ENCODE measurements at places on chromosomes 12 and 14.

- no peak for DNase-seq
These were observed 369.3 kb downstream of the NUAK1 start for GRCh38 chr12:105769486-105769885.

DNA sequence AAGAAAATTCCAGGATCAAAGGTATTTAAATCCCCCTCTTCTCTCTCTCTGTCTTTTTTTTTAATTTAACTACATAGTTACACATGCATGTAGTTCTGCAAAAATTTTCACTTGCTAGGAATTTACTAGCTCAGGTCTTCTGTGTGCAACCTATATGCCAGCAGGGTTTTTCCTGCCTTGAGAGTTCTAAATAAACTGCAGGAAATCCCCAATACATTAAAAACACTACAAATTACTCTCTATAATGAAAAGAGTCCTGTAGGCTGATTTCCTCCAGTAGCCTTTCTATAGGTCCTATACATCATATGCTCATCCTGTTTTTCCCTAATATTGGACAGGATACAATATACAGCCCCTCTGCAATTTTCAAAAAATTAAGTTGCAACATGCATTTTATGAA lies 27.7 kb upstream of the ATXN7L3B start:
- peak; percentile 86 for DNase-seq

DNA sequence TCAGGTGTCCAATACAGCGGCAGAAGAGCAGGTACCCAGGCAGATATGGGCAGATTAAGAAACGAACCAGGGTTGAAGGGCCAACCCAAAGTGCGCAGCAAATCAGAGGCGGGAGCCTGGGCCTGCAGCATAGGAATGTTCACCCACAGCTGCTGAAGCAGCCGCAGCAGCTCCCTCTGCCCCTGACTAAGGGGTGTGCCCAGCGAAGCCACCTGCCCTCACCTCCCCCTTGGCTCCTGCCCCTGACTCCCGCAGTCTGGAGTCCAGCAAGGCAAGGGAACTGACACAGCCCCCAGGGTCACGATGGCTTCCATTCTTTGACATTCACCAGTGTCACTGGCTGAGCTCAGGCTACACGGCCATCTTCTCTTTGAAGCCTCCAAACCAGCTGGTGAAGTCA lies 27.3 kb upstream of the ZFP36L1 start:
- DNase-seq = no peak

- DNase-seq = no peak
These were observed 138.4 kb downstream of the ATP23 start for GRCh38 chr12:58079806-58080205.

GRCh38 chr12:14264778-14265177 lies 100.7 kb upstream of the ATF7IP start:
- peak; percentile 98 for DNase-seq

DNA sequence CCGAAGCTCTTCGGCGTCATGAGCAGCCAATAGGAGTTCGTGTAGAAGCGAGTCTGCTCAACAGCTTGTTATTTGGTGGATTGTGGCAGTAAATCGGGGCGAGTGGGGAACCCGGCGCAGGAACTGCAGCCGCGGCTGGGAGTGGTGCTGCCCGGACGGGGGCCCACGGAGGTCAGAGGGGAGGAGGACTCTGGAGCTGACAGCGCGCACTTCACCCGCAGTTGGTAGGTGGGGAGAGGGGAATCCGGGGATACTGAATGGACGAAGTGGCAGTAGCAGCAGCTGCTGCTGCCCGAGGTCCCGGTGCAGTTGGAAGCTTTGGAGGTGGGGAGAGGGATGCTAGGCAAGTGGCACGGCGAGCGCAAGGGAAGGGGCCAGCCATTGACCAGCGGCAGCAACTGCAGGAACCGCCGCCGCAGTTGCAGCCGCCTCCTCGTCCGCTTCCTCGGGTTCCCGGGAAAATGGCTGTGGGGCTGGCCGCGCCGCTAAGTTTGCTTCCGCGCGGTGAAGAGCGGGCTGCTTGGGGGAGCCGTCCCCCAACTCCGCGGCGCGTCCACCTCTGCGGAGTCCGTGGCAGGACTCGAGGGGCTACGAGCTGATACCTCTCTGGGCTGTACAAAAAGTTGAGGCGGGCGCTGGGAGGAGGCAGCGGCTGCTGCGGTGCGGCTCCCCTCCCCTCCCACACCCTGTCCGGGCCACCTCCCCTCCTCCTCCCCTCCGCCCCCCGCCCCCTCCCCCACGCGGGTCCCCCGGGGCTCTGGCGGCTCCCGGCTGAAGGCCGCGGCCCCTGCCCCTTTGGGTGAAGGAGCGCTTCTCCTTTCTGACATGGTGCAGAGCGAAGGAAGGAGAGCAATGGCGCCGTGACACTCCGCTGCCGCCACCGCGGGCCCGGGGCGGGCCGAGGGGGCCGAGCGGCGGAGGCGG lies at the start of gene ARID4A:
TSS of gene ARID4A (plus strand) at position 79 of the 924 bp plus-strand sequence. CDS start 1,300 bp downstream, outside the sequence.
- DNase-seq = no peak

GRCh38 chr14:55053500-55053899 lies 2.1 kb downstream of the MAPK1IP1L start:
- no peak for DNase-seq

GRCh38 chr12:109244073-109244472 lies 65.0 kb downstream of the FOXN4 start:
- no peak for DNase-seq

- DNase-seq = no peak
These were observed 261.7 kb upstream of the FOXN3 start for GRCh38 chr14:89678768-89679167.

DNA sequence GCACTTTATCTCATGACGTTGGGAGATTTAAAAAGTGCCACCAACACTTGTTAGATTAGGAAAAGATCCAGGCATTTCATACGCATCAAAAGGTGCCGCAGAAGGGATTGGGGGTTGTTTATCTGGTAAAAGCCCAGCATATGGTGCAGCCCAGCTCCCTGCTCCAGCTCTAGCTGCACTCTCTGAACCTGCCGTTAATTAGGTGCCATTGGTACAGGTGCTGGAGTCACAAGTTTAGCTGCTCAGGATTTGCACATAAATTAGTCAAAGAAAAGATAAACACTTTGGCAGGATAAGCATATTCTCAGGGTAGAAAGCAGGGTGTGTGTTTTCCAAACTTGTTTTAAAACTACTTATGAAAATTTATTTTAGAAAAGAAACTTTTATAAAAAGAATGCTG lies 932.6 kb upstream of the TMEM132C start:
- no peak for DNase-seq

DNA sequence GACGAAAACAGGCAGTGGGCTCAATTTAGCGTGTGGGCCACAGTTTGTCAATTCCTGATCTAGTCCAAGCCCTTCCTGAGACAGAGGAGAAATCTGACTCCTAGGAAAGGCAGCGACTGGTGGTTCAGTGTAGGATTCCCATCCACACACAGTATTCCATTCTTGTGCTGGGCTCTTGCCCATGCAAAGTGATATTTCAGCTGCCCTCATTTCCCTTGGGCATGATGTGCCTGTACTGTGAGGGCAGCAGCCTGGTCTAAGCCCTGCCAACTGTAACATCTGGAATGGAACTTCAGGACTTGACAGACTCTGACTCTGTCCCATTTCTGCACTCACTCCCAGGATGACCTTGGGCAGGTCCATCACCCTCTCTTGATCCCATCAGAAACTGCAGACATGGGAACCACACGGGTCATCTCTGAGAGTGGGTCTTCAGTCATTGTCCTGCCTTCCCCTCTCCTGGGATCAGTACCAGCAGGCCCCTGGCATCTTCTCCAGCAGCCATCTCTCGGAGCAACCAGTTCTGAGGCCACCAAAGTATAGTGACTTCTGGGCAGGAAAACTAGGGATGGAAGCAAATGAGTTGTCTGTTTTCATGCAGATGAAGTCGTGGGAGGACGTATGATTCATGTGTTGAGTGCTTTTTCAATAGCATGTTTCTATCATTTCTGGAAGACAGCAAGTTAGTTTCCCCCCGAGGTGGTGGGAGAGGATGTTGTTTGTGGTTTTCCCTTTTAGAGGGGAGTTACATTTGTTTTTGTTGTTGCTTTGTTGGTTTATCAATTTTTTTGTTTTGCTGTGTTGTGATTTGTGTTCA lies 54.2 kb upstream of the BCL2L14 start:
- DNase-seq = no peak

GRCh38 chr12:112130441-112130998 lies 5.2 kb downstream of the TRAFD1 start:
- DNase-seq = peak; percentile 83

GRCh38 chr14:91732859-91733477 lies 1.1 kb upstream of the CATSPERB start:
- no peak for DNase-seq

DNA sequence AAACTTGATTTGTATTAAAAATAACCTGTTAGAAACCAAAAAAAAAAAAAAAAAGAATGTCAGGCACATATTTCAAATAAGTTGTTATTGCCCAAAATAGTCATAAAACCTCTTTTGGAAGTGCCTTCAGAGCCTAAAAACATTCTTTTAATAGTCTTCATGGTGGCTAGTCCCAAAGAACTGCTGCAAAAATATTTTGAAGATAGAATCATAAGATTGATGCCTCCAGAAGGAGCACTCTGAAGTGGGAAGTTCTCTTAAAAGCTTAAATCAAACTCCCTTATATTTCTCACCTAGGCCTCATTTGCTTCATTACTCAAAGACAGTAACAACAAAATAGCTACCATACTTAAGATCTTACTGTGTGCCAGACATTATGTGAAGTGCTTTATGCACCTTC lies 27.2 kb upstream of the NT5DC3 start:
- DNase-seq = no peak

DNA sequence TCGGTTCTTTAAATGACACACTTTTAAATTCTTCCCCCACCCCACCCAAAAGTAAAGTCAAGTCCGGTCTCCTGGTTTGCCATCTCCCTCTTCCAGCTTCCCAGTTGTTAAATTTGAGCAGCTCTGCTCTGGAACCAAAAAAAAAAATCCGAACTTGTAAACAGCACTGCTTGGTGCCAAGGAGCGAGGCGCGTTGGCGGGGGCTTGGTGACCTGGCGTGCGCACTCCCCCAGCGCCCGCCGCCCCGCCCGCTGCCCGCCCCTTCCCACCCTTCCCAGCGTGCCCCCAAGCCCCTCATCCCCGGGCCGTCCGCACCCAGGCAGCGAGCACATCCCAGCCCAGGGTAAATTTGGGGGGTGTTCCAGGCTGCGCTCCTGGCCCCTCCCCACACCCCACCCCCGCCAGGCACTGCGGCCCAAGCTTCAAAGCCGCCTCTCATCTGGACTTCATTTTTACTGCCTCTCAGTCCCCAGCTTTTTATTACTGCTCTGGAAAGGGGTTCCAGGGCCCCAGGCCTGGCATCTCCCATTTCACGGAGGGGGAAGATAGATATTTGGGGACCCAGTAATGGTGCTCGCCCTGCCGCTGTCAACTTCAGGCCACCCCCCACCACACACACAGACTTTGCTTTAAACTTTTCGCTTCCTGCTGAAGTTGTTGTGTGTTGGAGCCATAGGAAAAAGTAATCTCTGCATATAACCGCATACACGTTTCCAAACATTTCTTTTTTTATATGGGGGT lies 11.7 kb upstream of the ITGB7 start:
- no peak for DNase-seq

GRCh38 chr12:55362675-55363074 lies at the start of gene OR6C75:
Gene OR6C75, plus strand, starts transcription at chr12:55362975. Its CDS starts 2,136 bp downstream, at chr12:55365111.
- no peak for DNase-seq

DNA sequence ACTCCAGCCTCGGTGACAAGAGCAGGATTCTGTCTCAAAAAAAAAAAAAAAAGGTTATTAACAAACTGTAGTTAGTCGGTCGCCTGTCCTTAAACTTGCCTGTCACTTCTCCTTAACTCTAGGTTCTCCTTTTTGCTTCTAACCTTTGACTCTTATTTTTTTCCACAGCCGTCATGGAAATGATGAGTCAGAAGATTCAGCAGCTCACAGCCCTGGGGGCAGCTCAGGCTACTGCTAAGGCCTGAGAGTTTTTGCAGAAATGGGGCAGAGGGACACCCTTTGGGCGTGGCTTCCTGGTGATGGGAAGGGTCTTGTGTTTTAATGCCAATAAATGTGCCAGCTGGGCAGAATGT lies 418 bp upstream of the MYG1 start:
- no peak for DNase-seq

DNA sequence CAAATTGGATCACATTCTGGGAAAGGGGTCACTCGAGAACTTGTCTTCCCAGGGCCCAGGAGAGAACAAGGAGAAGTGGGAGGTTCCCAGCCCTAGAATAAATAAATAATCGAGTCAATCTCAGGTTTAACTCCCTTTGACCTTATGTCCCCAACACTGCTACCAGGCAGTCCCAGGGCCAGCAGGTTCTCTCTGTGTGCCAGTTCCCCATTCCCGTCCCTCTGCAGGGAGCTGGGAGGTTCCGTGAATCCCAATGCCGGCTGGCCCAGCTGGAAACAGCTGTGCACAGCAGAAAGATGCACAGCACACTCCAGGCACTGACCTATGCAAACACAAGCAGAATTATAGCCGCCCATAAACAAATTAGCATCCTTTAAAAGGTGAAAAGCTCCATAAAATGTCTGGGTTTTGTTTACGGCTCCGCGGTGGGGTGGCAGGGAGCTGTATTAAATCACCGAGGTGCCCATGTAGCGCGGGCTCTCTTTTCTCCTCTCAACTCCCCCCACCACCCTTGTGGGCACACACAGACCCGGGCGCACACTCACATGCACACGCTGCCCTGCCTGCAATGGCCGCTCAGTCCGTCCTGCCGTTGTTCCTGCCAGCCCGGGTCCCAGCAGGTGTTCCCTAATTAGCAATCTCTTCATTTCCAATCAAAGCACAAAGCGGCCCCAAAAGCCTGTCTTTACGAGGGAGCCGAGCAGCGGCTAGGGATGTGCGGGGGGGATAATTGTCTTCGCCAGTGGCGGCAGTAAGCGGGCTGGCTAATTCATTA lies 46.6 kb upstream of the ESRRB start:
- no peak for DNase-seq

DNA sequence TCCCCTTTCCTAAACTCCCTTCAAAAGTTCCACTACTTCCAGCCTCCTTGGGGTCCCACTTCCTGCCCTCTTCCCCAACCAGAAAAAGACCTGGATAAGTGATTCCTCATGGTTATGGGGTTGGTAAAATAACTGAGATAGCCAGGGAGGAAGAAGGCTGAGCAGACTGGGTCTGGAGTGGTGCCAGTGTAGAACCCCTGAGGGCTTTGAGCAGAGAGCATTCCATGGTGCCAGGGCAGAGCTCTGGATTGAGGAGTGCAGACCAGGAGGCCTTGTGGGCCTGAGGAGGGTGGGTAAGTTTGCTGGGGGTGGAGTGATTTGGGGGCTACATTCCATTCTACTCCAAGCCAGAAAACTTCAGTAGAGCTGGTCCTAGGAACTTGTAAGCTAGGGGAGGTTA lies 9.5 kb upstream of the CISTR start:
- DNase-seq = no peak

DNA sequence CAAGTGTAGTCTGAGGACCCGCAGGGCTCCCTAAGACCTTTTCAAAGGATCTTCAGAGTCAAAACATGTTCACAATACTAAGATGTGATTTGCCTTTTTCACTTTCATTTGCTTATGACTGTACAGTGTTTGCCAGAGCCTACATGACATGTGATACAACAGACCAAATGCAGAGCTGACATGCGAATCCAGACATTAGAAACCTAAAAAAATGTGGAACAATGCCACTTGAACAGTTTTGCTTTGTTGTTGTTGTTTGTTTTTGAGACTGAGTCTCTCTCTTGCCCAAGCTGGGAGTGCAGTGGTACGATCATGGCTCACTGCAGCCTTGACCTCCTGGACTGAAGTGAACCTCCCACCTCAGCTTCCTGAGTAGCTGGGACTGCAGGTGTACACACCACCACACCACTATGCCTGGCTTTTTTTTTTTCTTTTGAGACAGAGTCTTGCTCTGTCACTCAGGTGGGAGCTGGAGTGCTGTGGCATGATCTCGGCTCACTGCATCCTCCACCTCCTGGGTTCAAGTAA lies 5.3 kb upstream of the RAB35 start:
- no peak for DNase-seq

Measured in SK-N-MC (cell line).